ENCODE measurements at places on chromosomes 6 and 20.

GRCh38 chr20:38226553-38226952 lies 34.0 kb downstream of the KIAA1755 start:
- DNase-seq = no peak

- DNase-seq = no peak
These were observed 496 bp downstream of the GRM4 start for GRCh38 chr6:34145161-34146020.

DNA sequence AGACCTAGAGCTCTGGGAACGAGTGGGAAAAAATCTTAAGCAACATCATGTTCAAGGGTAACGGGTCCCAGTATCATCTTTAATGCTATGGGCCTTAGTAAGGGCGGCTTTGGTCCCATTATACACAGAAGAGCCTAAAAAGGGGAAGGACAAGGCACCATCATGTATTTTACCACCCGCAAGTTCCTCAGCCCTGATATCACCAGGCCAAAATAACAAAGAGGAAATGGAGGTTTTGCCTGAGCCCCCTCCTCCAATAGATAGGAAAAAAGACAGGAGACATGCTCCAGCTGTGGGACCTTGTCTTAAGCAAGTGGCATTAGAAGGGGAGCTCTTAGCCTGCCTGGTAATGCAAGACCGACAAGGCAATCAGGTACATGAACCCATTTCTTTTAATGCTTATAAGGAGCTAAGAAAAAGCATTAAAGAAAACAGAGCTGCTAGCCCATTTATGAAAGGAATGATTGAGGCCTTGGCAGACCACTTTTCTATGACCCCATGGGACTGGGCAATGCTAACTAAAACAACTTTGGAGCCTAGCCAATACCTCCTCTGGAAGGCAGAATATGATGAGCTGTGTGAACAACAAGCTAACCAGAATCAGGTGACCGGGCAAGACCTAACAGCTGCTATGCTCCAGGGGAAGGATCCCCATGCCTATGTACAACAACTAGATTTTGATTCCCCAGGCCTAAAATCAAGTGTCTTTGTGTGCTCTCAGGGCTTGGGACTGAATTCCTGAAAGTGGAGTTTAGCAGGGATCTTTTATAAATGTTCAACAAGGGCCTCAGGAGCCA lies 23.2 kb downstream of the HLA-DPA1 start:
- no peak for DNase-seq

- DNase-seq = no peak
These were observed 133.2 kb upstream of the SYNCRIP start for GRCh38 chr6:85775883-85776282.

DNA sequence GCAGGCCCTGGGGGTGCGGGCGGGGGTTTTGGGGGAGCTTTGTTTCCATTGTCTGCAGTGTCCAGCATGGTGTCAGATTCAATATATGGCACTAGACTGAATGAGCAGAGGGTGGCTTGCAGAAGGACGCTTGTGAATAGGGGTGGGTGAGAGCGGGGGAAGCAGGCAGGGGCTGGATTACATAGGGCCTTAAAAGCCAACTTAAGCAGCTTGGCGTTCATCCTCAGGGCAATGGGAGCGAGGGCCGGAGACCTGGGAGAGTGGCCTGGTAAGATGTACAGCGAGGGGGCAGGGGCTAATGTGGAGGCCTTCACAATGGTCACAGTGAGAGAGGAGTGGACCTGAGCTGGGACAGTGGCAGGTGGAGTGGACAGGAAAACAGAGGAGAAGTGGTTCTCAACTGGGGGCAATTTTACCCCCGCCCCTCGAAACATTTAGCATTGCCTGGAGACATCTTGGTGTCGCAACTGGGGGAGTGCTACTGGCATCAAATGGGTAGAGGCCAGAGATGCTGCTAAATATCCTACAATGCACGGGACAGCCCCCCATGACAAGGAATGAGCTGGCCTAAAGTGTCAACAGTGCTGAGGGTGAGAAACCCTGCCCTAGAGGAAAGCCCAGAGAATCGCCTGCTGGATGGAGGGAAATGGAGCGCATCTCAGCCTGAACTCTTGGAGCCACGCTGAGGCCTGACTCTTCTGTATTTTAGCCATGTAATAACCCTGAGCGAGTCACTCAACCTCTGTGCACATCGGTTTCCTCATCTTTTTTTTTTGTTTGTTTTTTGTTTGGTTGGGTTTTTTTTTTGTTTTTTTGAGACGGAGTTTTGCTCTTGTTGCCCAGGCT lies 15.1 kb upstream of the BAK1 start:
- DNase-seq = no peak

- no peak for DNase-seq
These were observed 32.6 kb downstream of the SERINC1 start for GRCh38 chr6:122438975-122439374.

DNA sequence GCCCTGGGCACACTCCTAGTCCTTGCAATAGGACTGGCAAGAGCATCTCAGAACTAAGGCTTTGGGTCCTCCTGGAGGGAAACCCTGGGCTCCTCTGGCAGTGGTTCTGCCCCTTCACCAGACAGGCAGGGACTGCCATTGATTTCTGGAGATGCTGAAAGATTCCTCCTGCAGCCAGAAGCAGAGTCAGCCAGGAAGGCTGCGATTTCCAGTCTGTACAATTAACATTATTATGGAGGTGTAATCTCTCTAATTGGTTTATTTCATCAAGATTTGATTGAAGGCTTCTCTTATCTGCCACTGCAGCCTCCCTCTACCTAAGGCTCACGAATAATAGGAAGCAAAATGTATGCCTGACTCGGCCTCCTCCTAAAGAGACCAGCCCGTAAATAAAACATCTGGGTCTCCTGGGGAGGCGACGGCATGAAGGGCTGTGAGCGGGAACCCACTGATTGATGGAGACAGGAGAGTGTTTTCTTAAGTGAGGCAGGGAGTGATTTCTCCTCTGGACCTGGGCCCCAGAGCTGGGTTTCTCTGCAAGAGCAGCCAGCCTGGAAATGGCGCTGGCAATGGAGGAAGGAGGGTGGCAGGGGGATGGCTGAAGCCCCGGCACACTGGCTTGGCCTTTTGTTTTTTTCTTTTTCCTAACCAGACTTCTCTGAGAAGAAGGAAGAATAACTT lies 689.6 kb downstream of the DHX35 start:
- no peak for DNase-seq

DNA sequence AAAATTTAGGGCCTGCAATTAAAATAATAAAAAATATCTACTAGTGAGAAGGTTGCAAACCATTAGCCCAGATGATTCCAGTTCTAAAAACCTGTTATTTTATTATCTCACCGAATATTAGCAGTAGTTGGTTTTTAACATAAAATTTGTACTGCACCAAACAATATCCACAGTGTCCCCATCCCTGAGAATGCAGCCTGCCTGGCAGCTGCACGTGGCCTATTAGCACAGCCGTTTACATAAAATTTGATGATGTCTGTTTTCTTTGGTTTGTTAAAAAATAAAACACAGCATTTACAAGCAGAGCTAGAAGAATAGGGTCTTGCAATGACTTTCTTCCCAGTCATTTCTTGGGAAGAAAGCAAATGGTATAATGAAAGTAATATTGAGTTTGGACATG lies 58.2 kb downstream of the FUT9 start:
- no peak for DNase-seq

- no peak for DNase-seq
These were observed 103.5 kb upstream of the AKAP12 start for GRCh38 chr6:151136141-151136755.

DNA sequence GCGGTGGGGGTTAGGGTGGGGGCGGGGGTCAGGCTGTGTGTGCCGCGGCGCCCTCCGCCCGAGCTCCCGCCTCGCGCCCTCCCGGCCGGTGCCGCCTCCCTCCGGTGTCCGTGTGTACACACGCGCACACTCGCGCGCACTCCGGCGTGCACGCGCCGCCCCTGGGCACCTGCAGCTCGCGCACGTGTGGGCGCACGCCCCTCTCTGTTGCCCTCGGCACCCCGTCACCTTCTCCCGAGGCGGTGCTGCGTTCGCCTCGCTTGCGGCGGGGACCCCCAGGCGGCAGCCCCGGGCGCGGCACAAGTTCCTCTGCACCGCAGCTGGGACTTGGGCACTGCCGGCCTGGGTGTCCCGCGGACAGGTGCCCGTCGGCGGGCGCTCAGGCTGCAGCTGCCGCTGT lies 525 bp downstream of the MACROD2 start:
- DNase-seq = no peak
